MG63 (cell line): ENCODE measurements at places on chromosomes 7 and 10. TPM values are rescaled to one million over a fixed set of nuclear protein-coding genes. Genes with fewer than 3 reads are reported as not detected.

DNA sequence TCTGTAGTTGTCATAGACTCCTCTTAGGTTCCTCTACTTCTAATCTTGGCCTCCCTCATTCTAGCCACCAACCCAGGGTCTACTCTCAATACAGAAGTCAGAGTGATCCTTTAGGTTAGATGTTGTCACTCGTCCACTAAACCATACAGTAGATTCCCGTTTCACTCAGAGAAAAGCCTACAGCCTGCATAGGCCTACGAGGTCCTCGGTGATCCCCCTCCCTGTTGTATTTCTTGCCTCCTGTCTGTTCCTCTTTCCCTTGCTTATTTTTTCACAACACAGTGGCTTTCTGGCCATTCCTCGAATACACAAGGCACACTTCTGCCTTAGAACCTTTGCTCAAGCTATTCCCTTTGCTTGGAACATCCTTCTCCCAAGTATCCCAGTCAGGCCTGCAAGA lies 183.0 kb upstream of the PRSS1 start:
- DNase-seq = no peak

DNA sequence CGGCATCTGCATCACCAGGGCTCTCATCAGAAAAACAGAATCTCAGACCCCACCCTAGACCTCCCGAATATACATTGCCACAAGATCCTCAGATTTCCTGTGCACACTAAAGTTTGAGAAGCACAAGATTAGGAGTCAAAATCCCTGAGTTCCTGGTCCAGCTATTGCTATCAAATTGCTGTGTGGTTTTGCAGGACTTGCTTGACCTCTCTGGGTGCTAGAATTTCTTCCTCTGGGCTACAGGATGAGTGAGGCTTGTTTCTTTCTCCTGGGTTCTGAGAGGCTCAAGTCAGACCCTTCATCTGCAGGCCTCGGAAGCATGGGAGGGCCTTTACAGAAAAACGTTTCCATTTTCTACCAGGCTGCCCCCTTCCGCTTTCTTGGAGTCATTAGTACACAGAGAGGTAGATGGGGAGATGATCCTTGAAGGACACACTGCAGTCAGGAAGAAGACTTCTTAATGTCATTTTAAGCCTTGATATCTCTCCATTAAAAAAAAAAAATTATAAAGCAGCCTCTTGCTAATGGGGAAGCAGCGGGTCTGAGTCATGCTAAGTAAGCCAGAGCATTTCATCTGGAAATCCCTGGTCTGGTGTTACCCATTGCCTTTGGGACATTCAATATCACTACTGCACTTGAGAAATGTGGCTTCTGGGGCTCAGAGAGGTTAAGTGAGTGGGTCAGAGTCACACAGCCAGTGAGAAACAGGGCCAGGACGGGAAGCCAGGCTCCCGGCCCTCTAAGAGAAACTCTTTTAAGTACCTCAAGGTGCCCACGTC lies 173.5 kb downstream of the KCNMA1 start:
- no peak for DNase-seq

DNA sequence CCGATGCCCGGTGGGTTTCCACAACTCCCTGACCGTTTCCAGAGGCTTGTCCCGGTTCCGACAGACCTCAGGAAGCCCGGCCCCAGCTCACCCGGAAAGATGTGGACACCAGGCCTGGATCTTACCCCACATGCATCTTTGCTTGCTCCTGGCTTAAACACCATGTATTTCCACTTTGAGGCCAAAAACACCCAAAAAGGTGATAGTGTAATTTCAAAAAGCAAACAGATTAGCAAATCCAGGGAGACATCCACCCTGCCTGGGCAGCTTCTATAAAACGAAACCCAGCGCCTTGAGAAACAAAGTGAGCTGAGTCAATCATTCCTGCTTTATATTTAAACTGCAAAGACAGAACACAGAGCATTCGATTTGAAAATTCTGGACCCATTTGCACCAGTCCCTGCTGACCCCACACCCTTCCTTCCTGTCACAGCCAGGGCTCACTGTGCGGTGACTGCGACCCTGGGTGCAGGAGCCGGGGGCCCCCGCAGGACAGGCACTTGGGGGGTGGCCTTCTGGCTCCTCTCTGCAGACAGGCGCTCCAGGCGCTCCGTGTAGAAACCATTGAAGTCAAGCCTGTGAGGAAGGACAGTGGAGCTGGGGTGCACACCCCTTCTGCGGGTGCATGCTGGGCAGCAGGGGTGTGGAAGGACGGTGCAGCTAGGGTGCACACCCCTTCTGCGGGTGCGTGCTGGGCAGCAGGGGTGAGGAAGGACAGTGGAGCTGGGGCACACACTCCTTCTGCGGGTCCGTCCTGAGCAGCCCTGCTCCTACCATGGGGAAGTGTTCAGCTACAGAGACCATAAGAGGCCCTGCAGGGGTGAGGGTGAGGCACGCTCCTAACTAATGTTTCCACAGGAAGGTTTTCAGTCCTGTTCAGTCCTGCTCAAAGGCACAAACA lies 2.9 kb upstream of the ADAM8 start:
- DNase-seq = no peak

AKR1C3 gene
- total RNA-seq = 8.7 and 11.3 TPM in 2 replicates

AIMP2 gene
- total RNA-seq = 88.9 and 121 TPM in 2 replicates

GRCh38 chr7:155234158-155234492 lies 63.6 kb upstream of the INSIG1 start:
- no peak for DNase-seq

DNA sequence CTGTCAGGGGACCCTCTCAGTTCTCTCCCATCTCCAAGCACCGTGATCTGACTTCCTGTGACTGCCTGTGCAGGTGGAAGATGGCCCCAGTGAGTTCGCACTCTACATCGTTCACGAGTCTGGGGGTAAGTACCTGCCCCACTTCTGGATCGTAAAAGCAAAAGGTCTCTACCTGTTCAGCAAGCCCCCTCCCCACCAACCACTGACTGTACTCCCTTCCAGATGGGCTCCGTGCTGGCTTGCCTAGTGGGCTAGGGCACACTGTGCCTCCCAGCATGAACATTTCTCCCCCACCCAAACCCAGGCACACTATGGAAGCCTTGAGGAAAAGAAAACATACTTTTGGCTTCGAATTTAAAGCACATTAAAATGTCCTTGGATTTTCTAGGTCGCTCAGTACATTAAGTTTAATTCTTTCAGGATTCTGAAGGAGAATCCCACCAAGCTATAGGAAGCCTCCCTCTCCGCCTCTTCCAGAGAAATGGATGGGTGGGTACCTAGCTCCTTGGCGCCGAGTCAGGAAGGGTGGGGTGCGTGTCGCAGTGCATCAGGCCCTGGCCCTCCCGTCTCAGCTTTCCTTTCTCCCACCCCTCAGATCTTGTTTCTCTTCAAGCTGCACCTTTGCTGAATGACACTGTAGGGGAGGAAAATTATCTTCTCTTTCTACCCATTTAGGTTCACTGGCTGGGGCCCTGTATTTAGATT lies 11.0 kb upstream of the ZNF22 start:
- no peak for DNase-seq

DNA sequence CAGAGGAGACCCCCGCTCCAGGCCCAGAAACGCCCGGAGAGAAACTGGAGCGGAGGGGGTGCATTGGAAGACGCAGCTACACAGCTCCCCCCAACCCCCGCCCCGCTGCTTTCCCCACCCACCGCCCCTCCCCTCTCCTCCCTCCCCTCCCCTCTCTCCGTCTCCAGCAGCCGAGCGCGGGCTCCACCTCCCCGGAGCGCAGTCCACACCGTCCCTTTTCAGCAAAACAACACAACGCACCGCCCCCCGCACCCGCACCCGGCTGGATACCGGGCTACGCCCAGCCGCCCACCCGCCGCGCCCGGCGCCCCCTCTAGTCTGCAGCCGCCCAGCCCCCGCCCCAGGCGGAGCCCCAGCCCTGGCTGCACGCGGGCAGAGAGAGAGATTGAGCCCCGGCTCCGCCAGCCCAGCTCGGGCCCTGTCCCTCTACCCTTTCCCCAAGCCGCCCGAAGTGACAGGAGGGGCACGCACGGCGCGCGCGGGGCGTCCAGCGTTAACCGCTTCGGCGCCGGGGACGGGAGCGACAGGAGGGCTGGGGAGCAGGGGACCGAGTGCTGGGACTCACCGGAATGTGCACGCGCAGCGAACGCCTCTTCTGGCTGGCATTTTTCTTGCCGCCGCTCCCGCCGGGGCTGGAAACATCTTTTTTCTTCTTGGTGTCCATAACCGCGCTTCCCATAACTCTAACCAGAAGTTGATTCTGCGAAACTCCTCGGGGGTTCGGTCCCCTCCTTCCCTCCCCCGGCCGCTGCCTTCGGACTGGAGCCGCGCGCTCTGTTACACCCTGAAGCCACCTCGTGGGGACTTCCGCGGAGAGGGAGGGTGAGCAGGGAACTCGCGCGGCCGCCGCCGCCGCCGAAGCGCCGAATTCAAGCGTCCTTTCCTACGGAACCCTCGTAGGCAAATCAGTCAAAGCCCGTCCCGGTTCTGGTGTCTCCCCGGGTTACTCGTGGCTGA lies 695 bp downstream of the PRKAG2 start:
- peak; percentile 32 for DNase-seq

DNA sequence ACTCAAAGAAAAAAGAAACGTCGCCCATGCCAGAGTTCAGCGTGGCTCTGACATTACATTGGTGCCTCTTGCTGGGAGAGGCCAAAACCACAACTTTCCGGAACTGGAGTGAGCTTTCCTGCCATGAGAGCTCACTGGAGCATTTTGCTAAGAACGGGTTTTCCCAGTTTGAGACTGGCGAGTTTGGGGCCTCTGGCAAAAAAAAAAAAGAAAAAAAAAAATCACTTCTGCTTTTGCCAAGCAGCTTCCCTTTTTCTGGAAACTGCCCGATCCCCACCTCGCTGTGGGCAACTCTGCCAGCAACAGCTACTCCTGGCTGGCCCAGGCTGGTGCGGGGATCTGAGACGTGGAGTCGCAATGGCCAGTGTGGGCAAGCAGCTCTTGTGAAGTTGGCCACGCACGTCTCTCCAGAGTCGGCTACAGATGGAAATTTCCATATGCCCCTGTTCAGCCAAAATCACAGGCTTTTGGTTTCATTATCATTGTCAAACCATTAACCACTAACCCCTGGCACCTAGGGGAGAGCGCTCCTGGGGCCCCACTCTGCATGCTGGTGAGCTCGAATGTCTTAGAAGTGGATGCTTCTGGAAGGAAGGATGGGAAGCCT lies 25.7 kb downstream of the PRKAG2 start:
- peak; percentile 15 for DNase-seq

DNA sequence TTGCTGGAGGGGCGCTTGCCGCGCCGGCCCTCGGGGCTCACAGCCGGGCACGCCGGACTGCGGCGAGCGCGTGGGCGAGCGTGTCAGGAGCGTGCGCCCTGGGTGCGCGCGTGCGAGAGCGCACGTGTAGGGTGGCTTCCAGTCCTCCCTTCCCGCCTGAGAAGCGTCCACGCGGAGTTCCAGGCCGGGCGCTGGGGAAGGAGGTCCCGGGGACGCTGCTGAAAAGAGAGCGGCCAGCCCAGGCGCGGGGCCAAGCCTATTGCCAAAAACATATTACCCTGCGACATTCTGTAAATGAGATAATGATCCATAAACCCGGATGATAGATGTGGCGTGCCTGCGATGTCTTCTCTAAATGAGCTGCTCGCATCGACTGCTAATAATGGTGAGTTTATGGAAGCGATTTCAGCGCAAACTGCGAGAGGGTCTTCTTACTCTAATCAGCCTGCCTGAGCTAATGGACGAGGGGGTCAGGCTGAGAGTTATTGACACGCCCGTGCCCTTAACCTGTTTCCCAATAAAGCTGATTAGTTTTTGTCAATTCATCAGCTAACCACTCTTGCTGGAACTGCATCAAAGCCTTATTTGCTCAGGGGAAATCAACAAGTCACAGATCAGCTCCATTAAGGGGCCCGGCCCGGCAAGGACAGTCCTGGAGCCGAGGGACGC lies 8.0 kb upstream of the MNX1 start:
- no peak for DNase-seq
